ENCODE measurements at places on chromosomes 12 and 14.

GRCh38 chr12:29743077-29743476 is 40.7 kb downstream of the TMTC1 start:
- DNase-seq: no peak

- no peak for DNase-seq
Measured at GRCh38 chr12:107331471-107331870, 238.1 kb upstream of the CRY1 start.

GRCh38 chr14:92105893-92106142 is 564 bp downstream of the ATXN3 start:
- DNase-seq: no peak

- no peak for DNase-seq
Measured at GRCh38 chr14:92652413-92653151, 95.8 kb downstream of the LGMN start.

DNA sequence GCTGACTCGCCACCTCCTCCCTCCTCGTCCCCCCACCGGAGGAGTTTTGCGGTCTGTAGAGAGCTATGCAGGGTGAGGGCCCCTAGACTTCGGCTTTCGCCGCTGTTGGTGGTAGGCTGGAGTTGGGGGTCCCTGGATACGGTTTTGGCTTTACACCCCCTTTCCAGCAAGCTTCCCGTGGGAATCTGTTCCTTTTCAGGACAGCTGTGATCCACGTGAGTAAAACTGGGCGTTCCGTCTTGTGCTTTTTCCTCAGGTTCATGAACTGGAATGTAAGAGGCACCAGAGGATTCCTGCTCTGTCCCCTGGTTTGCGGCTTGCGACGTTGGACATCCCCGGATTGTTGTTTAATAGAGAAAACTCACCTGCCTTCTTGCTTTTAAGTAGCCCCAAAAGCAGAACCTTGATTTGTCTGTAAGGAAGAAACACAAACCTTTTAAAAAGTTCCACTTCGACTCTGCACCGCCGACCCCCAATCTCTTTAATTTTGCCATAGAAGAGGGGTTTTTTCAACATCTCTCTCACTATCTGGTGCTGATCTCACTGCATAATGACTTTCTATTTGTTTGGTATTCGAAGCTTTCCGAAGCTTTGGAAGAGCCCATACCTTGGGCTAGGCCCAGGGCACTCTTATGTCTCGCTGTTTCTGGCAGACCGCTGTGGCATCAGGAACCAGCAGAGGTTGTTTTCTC is 490 bp downstream of the PRORP start:
- DNase-seq: no peak

GRCh38 chr12:118122264-118122663 is 13.7 kb upstream of the PEBP1 start:
- DNase-seq: no peak

DNA sequence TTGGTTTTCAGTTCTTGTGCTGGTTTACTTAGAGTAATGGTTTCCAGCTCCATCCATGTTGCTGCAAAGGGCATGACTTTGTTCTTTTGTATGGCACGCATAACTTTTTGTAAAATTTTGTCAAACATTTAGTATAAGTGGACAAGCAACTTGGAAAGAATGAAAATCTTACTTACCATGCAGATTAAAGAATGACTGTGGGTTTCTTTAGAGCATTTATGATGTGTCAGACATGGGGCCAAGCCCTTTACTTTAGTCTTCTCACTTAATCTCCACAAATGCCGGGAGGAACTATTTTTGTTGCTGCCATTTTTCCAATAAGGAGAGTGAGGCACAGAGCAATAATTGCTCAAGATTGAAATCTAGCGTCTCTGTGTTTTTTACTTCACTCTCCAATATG is 652.5 kb upstream of the TBX3 start:
- DNase-seq: no peak

- no peak for DNase-seq
Measured at GRCh38 chr12:117408161-117408791, 46.9 kb upstream of the NOS1 start.

- DNase-seq: no peak
Measured at GRCh38 chr14:72686101-72686500, 207.8 kb downstream of the DPF3 start.

GRCh38 chr12:123571343-123571813 is 13.0 kb upstream of the TMED2 start:
- DNase-seq: no peak

DNA sequence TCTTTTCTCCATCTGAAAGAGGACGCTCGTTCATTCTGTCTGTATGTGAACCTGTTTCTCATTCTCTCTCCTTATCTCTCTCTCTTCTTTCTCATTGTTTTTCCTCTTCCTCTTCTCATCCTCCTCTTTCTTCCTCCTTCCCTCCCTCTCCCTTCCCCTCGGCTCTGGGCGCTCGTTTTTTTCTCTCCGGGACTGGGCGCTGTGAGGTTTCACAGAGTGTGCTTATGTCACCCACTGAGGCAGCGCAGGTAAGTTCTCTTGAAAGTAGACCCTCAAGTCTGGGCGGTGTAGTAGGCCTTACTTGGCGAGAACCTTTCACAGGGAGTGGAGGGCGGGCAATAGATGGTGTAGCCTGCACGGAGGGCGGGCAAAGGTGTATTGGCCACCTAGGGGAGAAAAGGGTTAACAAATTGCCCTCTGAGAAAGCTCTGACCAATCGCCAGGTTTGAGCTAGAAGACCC is 4.5 kb upstream of the SIX1 start:
- no peak for DNase-seq

DNA sequence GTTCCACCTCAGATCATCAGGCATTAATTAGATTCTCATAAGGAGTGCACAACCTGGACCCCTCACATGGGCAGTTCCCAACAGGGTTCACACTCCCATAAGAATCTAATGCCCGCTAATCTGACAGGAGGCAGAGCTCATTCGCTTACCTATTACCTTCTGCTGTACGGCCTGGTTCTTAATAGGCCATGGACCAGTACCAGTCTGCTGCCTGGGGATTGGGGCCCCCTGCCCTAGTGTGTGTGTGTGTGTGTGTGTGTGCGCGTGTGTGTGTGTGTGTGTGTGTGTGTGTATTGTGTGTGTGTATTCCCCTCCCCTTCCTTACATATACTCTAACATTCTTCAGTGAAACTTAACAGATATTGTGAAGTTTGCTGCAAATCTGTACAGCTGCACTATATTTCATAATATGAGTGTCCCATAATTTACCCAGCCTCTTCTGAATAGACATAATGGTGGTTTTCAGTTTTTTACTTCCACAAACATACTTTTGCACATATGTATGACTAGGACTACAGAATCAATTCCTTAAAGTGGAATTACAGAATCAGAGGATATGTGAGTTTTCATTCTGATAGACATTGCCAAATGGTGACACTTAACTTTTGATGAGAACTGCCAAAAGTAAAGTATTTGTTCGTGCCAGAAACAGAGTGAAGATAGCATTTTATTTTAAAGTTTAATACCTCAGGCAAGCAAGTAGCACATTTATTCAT is 205.2 kb upstream of the EEA1 start:
- DNase-seq: no peak

- no peak for DNase-seq
Measured at GRCh38 chr12:8860165-8860961, 37.9 kb downstream of the A2ML1 start.

- DNase-seq: no peak
Measured at GRCh38 chr12:6692888-6693287, 3.7 kb upstream of the ZNF384 start.

DNA sequence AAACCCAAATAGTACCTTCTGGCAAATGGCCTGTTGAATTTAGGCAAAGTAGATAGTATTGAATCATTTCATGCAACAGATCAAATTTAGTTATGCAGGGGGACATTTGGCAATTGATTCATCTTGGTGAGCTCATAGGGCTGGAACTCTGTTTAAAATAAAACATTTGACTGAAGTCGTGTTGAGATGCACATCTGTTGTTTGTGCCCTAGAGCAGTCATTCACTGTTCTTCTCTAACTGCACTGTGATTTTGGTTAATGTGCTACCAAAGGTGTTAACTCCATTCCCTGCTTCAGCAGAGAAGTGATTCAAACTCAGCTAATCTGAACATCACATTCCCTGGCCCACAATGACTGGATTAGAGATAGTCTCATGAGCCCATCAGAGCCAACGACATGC is 44.0 kb upstream of the CSRP2 start:
- no peak for DNase-seq

DNA sequence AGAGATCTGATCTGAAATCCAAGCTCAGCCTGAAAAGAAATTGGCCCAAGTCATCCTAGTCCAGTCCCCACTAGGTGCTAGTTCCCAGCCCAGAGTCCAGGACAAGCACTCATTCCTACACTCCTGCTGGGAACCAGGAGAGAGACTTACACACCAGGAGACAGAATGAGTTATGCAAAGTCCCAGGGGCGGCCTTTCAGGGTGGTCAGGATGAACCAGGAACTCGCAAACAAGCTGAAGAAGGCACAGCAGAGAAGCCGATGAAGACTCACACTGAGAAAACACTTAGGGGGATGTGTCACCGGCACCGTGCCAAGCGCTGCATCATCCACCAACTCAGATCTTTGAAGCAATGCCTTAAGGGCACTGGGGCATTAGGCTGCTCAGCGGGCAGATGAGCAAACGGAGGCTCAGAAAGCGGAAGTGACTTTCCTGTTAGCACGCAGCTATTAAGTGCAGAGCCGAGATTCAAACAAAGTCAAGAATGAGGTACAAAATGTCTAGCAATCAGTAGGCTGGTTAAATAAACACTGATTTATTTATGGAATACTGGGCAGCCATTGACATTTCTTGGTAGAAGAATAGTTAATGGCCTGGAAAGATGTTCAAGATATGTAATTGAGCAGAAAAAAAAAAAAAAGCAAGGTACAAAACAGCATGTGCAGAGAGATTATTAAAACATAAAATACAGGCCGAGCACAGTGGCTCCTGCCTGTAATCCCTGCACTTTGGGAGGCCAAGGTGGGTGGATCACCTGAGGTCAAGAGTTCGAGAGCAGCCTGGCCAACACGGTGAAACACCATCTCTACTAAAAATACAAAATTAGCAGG is 78.7 kb downstream of the LRRC74A start:
- peak; percentile 49 for DNase-seq

- no peak for DNase-seq
Measured at GRCh38 chr12:47714826-47715386, 9.1 kb upstream of the RPAP3 start.
